Activated T-cell treated with anti-CD3 and anti-CD28 coated beads for 1 hour (primary cell): ENCODE measurements at places on chromosomes 2 and 18.

DNA sequence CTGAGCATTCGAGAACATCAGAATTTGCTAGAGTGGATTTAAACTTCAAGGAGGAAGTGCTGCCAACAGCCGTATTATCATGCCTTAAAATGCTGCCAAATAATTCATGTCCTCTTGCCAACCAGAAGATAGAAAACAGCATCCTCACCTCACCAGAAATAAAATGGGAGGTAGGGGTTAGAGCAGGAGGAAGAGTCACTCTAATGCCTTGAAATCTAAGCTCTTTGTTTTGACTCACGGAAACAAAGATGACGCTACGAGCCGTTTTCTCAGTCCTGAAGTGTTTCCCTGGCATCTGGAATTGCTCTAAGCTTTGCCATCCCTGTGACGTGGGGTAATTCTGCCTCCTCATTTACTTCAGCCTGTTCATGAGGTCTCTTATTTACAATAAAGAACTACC lies 97.1 kb downstream of the PRPF40A start:
- no peak for DNase-seq

DNA sequence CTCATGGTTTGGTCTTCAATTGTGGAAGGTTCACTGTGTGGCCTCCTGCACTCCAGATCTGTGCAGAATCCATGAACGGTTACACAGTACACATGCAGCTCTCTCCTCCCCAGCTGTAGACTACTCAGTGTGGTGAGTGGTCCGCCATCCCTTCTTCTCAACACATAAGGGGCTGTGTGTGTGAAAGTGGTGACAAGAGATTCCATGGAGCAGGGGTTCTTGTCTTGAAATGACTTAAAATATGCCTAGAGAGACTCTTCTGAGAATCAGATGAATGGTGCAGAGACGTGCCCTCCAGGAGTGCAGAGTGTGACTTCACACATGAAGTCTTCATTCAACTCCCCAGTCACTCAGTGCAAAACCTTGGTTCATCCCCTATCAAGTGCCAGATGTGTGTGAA lies 151.0 kb upstream of the COPS8 start:
- no peak for DNase-seq

- DNase-seq: no peak
Observed at GRCh38 chr2:180003073-180003472, 4.0 kb downstream of the CWC22 start.

- DNase-seq: no peak
Observed at GRCh38 chr18:5152343-5153020, 44.6 kb downstream of the AKAIN1 start.

DNA sequence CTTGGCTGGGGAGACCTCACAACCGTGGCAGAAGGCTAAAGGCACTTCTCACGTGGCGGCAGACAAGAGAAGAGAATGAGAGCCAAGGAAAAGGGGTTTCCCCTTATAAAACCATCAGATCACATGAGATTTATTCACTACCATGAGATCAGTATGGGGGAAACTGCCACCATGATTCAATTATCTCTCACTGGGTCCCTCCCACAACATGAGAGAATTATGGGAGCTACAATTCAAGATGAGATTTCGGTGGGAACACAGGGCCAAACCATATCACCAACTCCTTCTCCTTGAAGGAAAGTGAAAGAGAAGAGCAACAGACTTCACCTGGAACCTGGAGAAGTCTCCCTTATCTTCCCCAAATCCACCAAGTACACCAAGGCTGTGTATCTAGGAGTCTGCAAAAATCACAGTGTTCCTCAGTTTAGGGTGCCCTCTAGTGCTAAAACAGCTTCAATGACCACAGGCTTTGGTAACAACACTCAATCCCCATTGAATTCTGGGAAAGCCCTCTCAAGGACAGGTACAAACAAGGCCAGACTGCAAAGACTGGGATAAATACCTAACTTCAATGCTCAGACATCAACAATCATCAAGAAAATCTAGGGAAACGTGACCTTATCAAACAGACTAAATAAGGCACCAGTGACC lies 148.8 kb upstream of the SRD5A2 start:
- no peak for DNase-seq
